ENCODE measurements at places on chromosomes 2 and 18.

GRCh38 chr2:219002395-219003266 is 9.4 kb upstream of the CRYBA2 start:
- peak; percentile 49 for DNase-seq

GRCh38 chr2:236745420-236746210 is 176.0 kb downstream of the ACKR3 start:
- DNase-seq, result no peak

DNA sequence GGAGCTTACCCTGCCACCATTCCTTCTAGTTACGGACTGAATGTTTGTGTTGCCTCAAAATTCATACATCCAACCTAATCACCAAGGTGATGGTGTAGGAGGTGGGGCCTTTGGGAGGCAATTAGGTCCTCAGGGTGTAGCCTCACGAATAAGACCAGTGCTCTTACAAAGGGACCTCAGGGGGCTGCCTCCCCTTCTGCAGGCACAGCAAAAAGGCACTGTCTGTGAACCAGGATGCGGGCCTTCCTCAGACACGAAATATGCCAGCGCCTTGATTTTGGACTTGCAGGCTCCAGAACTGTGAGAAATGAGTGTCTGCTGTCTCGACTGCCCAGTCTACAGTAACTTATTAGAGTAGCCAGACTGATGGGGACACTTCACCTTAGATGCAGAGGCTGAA is 150.4 kb upstream of the HDAC4 start:
- DNase-seq, result no peak

- DNase-seq, result no peak
These were observed 110.8 kb downstream of the SETBP1 start for GRCh38 chr18:44791520-44791919.

DNA sequence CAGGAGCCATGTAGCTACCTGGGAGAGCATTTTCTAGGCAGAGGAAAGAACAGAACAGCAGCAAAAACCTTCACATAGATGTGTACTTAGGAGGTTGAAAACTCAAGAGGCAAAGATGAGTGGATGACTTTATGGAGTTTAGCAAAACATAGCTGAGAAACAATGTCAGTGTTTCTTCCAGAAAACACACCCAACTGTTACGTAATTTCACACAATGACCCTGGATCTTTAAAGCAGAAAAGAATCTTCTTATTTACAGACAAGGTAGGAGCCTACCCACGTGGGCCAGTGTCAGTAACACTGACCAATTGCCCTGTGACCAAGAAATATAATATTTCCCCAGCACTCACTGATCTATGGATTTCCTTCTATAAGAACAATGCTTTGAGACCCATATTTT is 254.6 kb downstream of the CDH20 start:
- no peak for DNase-seq

DNA sequence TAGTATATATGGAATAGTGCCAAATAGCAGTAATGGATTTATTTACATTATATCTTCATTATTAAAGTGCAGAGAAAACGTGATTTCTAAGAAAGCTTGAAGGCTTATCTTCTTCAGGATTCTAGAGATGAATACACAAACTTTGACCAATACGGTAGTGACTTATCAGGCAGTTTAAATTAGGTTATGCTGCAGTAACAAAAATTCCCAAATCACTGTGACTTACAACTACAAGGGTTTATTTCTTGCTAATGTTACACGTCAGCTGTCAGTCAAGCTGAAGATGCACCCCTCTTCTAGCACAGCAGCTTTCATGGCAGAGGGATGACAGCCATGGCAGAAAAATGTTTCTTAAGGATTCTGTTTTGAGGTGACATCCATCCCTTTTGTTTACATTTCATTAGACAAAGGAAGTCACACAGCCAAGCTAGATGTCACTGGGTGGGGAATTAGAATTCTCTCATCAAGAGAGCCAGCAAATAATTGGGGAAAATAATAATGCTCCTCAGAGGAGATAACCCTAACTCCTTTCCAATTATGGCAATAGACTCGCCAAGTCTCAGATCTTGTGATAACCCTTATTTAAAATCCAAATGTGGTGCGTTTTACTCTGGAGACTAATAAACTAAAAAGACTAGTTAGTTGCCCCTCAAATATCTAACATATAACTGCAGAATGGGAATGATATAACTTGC is 268.3 kb upstream of the CYP26B1 start:
- no peak for DNase-seq

DNA sequence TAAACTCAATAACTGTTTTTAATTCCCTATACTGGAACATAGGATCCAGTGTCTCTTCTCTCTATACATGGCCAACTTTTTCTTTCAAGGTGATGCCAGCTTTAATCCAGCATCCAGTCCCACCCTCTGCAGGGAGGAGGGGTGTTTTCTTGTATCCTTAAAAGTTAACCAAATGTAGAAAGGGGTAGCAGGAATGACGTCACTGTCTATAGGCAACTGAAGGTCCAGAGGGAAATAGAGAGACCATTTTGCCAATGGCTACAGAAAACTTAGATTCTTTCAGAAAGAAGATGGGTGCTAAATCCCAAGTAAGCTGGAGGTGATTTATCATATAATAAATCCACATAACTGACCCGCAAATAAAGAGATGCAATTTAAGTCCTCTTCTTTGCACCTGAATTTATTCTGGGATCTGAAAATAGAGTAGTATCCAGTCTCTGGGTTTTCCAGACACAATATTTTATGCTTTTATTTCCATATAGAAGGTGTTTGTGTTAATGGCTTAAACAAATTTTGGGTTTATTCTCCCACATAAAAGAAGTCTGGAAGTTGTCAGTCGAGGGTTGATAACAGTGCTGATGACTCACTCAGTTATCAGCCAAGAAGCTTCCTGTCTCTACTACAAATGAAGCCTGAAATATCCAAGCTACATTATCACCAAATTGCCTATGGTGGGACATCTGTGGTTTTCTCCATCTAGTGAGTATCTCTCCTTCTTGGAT is 5.7 kb upstream of the DNER start:
- DNase-seq, result no peak

DNA sequence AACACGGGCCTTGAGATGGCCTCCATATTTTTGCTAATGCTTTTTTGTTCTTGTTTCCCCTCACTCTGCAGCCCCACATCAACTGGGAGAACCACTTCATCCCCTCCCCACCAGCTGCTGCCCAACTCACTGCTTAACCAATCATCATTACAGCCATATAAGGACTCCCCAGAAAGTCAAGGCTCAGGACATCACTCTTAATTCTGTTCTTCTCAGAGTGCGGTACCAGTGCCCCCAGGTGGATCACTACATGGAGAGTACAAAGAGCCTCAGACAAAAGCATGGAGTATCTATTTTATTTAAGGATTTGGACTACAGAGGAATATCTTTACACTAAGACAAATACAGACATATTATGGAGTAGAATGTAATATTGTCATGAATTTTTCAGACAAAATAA is 340.6 kb downstream of the PAX3 start:
- DNase-seq, result no peak

GRCh38 chr2:48265169-48266030 is 264.6 kb upstream of the STON1 start:
- DNase-seq, result no peak

GRCh38 chr2:164669291-164669690 is 48.0 kb upstream of the GRB14 start:
- DNase-seq, result no peak

- no peak for DNase-seq
These were observed 64.5 kb downstream of the COA5 start for GRCh38 chr2:98543842-98544241.

GRCh38 chr2:223225266-223225665 is 173.3 kb downstream of the KCNE4 start:
- DNase-seq, result no peak

GRCh38 chr2:101253013-101253702 is 472 bp downstream of the CNOT11 start:
- peak; percentile 73 for DNase-seq

- no peak for DNase-seq
These were observed 287.6 kb downstream of the SETBP1 start for GRCh38 chr18:44968336-44968735.

DNA sequence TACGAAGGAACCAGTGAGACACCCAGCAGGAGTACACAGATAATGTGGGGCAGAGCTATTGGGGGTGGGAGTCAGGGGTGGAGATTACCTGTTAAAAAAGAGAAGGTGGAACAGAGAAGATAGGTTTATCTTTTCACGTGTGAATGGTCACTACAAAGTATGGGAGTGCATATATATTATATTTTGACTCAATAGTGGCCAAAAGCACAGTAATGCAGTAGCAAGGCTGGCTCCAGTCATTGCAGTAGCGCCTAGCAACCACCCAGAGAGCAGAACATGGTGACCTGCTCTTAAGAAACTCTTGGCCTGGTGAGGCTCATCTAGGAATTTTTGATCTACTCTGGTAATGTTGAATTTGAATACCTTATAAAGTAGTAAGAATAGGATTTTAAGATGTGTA is 1.0 kb downstream of the IMPACT start:
- DNase-seq, result no peak

GRCh38 chr2:133315280-133315679 is 253.0 kb downstream of the NCKAP5 start:
- DNase-seq, result no peak

- no peak for DNase-seq
These were observed 487.4 kb upstream of the SALL3 start for GRCh38 chr18:78492064-78492812.

DNA sequence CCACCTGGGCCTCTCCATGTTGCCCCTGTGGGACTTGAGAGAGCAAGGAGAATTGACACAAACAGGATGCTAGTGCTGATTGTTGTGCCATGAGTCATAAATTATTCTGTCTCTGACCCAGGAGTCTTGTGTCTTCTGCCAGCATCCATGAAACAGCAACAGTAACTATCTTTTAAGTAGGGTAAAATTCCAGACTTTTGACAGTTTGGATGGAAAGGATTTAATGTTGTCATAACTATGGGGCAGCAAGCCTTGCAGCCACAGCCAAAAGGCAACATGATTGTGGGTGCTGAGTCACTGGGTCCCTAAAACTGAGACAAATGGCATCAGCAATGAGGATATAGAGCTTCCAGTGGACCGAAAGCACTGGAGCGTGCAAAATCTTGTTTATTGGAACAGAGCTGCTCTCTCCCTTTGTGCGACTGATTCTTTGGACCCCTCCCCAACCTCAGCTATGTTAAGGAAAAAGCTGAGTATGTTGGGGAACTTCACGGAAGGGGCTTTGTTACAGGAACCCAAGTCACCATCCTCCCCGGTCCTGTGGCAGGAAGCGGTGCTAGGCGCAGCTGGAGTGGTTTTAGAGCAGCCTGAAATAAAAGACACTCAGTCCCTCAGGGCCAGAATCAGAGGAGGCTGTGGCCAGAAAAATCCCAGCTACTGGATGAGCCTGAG is 9.6 kb upstream of the ITPRIPL1 start:
- DNase-seq, result no peak

DNA sequence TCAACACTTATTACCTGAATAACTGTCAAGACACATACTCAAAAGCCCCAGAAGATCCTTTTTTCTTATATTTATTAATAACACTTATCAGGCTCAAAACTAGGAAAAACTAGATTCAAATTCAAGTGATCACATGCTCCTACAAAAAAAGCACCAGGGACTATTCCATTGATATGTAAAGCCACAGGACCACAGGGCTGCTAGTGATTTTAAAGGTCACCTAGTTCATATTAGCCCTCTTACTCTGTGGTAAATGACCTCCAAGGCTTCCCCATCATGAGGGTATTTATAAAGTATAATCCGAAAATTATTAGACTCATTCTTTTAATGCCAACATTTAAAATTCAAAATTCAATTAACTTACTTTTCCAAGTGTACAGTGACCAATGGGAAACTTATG is 52.5 kb downstream of the LRPPRC start:
- DNase-seq, result no peak

GRCh38 chr2:137800386-137800785 is 163.9 kb upstream of the HNMT start:
- DNase-seq, result no peak

GRCh38 chr2:48482313-48482712 is 47.6 kb upstream of the STON1 start:
- DNase-seq, result no peak

DNA sequence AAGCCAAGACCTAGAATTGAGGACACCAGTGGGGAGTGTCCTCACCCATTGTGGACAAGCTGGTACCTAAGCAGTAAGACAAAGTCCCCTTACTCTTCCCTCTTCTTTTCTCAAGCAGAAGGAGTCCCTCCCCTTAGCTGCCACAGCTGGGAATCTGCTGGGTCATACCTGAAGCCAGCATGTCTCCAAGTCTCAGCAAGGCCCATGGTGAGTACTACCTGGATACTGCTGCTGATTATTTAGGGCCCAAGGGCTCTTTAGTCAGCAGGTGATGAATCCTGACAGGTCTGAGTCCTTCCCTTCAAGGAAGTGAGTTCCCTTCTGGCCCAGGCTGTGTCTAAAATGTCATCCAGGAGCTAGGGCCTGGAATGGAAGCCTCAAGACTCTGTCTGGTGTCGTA is 198.6 kb upstream of the STK17B start:
- DNase-seq, result no peak

DNA sequence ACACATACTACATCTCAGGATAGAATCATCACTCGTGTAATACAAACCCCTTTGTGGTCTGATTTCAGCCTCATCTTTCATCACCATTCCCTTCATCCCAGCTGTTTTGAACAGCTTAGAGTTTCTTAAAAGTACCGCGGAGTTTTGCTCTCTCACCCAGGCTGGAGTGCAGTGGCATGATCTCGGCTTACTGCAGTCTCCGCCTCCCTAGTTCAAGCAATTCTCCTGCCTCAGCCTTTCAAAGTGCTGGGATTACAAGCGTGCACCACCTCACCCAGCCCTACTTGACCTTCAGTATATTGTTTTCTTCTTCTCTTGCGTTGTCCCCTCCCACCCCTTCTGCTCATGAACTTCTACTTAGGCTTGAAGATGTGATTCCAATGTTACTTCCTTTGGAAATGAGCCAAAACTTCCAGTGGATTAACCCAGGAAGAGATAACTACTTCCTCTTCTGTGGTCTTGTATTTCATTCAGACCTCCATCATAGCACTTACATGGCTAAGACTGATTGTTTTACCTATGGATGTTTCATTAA is 15.8 kb downstream of the ERLEC1 start:
- no peak for DNase-seq

DNA sequence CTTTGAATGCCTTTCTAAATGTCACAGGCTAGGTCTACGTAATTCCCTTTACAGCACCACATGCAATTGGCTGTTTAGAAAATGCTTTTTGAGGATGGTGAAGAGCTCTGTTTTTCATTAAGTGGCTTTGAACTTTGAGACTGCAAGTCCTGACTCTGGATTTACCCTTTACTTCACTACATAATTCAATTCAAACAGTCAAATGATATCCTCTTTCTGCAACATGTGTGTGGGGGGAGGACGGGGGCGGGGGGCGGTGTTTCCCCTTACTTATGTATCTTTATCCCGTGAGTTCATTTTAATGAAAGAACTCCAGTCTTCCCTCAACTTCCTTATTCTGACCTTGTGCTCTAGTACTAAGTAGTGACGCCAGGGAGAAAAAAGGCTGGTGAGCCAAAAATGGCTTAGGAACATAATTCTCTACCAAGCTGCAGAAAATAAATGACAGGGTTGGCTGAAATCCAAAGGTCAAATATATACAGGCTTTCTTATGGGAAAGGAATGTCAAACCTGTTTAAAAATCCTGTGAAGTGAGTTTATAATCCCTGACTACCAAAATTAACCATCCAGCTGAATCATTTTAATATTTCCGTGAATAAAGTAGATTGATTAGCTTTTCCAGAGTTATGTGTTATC is 119.6 kb downstream of the SLC8A1 start:
- DNase-seq, result no peak
